ENCODE measurements at places on chromosomes 7 and 10.

DNA sequence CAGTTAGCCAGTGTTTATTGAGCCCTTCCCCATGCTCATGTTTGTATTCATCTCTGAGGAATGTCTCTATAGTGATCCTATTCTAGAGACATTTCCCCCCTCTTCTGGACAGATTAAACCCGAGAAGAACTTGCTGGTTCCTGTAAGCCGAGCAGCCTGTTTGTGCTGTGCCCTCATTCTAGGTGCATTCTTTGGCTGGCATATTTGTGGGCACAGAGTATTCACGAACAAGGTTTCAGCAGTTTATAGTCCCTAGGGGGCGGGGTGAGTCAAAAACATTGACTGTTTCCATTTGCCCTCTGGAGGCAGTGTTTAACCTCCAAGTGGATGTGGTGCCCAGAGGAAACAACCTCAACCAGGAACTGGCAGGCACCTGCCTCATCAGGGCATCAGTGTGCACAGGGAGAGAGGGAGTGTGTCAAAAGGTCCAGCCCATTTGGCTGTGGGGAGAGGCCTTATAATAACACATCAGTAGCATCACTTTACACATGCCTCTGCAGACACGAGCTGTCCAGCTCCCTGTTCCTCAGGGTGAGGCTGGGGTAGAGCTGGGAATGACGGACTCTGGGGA lies 273.3 kb upstream of the LRGUK start:
- no peak for DNase-seq

DNA sequence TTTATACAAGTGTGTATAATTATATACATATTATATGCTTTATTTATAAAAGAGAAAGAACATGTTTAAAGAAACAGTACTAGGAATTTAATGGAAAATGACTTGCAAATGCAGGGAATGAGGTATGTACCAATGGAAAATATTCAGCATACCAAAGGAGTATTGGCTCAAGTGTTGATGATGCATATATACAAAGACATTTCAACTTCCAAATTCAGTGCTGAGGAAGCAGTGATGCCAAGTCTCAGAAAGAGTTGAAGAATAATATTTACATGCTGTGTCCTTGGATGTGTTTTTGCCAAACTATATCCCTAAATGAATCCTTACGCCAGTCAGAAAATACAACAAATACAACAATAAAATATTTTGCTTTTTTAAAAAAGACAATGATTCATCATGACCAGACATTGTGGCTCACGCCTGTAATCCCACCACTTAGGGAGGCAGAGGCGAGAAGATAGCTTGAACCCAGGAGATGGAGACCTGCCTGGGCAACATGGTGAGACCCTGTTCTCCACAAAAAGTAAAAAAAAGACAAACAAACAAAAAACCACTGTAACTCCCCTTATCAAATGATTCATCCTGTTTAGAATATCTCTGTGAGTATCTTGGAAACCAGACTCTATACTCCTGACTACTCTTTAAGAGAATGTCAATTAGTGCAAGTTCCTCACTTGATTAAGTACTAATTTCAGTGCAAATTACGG lies 157.2 kb downstream of the CHRM2 start:
- no peak for DNase-seq

DNA sequence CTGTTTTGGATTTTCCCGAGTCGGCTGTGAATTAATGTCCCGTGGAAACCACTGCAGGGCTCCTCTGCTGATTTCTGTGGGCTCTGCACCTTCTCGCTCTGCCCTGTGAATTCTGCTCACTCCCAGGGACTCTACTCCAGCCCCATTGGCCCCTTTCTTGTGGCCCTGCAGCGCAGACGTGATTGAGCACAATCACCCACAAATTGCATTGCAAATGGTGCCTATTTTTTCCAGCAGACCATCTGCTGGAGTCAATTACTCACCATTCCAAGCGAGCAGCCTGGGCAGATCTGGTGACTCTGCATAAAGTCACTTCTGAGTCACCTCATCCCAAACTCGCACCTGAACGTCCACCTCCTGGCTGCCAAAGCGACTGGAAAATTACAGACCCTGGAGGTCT lies 235.8 kb downstream of the PAXIP1 start:
- no peak for DNase-seq

GRCh38 chr10:103969857-103970627 lies 3.1 kb downstream of the SLK start:
- no peak for DNase-seq

DNA sequence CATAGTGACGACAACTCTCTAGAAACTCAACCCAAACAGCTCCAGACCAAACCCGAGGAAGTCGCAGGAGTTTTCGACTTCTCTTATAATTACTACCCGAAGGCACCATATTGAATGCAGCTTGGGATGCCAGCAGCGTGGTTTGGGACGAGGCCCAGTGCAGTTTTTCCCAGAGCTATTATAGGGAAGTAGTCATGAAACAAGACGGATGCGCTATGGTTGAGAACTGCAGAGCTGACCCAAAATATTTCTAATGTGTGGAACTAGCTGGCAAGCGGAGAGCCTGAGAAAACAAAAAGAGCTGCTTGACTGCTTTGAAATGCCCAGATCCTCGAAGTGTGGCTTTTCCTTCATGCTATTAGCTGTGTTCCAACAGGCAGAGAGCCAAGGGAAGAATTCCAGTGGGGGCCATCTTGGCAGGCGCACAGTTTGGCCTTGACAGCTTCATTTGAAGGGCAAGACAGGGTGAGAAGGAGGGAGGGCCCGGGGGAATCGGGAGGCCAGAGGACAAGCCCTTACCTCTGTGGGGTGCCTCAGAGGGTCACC lies 122.7 kb downstream of the CUL2 start:
- no peak for DNase-seq

DNA sequence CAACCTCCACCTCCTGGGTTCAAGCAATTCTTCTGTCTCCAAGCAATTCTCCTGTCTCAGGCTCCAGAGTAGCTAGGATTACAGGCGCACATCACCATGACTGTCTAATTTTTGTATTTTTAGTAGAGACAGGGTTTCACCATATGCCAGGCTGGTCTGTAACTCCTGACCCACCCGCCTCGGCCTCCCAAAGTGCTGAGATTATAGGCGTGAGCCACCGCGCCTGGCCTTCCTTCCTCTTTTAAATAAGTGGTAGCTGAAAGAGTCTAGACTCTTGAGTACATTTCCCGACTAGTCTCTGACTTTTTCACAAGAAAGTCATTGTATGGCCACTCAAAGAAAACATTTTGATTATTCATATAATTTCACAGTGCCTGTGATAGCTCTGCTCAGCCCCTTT lies 636.2 kb upstream of the ANKRD30A start:
- no peak for DNase-seq

GRCh38 chr10:82821043-82821442 lies 946.0 kb downstream of the NRG3 start:
- no peak for DNase-seq

DNA sequence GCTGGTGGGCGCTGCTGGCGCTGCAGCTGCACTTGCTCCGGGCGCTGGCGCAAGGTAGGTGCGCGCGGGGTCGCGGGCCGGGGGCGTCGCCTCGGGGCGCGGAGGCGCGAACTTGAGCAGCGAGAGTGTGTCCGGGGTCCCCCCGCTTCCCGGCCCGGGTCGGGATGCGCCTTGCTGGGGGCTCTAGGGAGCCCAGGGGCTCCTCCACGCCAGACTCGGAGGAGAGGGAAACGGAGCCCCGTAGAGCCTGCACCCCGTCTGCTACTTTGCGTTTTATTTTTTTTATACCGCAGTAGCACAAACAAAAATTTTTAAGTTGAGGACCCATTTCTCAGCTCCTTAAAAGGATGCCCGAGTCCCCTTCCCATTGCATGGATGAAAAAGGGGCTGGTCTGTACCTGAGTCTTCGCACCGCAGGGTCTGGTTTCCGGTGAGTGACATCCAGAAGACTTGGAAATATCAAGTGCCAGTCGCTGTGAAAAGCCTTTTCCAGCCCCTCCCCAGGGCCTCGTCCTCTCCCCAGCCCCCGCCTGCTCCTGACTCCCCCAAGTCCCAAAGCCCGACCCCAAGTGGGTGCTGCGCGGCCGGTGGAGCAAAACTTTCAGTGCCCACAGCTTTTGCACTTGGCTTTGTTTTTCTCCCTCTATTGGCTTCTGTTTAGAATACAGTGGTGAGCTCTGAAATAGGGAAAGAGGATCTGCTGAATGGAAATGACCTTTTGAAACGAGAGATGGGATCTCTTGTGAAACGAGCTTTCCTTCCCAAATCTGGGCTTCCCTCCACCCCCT lies 973 bp downstream of the SDK1 start:
- DNase-seq, result peak; percentile 89

DNA sequence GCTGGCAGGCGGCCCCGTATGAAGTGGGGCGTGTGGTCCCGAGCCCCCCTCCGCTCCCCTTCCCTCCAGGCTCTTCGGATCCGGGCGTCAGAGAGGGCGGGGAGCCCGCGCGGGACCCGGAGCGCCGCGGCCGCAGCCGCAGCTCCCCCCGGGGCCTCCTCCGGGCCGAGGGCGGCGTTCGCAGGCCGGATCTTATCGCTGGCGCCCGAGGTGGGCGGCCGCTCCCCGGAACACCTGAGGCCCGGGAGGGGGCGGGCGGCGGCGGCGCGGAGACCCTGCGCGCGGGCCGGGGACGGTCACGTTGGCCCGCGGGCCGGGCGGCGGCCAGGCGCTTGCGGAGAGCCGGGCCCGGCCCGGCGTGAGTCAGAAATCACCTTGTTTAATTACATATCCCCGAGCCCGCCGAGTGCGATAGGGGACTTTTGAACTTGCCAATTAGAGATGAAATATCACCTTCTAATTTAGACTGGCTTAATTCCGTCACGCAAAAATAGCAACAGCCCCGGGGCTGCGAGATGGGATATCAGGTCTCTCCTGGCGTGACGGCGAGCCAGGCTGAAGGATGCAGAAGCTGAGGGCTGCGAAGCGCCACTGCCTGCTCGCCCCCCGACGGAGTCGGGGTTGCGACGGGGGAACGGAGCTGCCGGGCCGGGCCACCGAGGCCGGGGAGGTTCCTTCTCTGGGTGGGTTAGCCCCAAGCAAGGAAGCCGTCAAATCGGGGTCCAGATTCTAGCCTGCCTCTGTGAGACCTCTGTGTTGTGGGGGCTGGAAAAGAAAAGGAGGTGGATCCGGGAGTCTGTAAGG lies 43.4 kb downstream of the LDB3 start:
- DNase-seq, result no peak

All from esophagus muscularis mucosa (tissue), 4 donors.